ENCODE measurements at places on chromosomes 5 and 9.

- no peak for DNase-seq
Measured at GRCh38 chr5:127136908-127137307, 63.6 kb upstream of the C5orf63 start.

GRCh38 chr5:10921160-10921559 is 160.1 kb upstream of the DAP start:
- no peak for DNase-seq

DNA sequence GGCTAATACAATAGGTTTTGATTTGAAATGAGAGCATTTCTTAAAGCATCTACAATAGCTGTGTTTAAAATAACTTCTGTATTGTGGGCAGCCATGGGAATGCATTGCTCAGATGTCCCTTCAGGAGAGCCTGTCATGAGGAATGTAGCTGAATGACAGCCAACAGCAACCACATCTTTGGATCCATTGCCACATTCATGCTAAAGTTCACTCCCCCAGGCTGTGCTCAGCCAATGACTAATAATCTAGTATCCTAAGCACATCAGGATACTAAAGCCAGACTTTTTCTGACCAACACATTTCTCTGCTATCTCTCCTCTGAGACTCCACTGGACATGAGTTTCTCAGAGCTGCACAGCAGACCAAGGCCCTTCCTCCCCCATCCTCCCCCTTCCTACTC is 45.5 kb downstream of the HTR1A start:
- no peak for DNase-seq

DNA sequence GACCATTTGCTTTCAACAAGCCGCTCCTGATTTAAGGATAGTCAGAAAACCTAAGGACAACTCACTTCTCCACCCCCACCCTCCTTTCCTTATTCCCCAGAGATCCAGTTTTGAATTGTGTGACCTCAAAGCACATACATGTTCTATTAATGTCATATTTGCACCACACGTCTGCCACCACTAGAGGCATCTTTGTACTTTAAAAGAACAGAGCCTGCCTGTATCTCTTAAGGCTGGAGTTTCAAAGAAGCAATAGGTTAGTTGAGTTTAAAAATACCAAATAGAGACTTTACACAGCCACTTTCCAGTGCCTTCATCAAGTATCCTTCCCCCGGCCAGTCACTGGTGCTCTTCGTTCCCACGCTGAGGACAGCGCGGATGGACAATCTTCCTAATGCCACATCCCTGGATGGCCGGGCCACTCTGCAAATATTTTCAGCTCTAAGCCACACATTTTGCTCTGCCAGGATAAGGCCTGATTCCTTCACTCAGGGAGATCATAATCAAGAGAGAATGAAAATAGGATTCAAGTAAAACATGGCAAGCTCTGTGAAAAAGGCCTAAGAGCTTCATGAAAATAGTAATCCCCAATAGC is 146.3 kb downstream of the SNCAIP start:
- DNase-seq: no peak

GRCh38 chr5:141672841-141673813 is 8.9 kb downstream of the ARAP3 start:
- DNase-seq: no peak

All from activated CD4-positive, alpha-beta T cell treated with anti-CD3 and anti-CD28 coated beads, Interleukin-2, amount 10 ng/mL, durations not matched to agents 7 days and 5 days (primary cell).